ENCODE measurements at places on chromosomes 11 and 22.

DNA sequence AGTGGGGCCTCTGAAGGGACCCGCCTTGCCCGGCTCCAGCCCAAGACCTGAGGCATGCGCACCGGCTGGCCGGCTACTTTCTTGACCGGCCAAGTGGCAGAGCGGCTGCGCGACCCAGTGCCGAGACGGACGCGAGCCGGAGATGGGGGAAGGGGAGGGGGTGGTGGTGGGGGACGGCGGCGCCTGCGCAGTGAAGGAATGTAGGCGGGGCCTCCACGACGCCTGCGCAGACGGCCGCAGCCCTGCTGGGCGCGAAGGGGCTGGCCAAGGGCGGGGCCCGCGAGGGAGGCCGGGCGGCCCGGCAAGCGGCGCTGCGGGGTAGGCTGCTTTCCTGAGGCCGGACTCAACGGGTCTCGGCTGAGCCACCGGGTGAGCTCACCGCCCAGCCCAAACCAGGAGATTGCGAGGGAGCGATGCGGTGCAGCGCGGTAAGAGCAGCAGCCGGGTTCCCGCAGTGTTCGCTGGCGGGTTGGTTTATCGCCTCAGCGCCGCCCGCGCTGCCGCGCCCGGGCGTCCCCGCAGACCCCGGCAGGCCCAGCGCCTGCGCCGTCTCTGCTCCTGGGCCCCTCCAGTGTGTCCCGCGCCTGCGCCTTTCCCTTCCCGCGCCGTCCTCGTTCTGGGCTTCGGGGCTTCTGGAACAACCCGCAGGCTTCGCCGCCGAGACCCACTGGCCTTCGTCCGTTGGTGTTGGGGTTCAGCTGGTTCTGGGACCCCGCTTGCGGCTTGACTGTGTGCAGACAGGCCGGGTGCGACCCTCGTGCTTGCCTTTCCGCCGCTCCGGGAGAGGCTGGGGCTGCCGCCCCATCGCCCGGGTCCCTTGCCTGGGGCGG, at the start of gene SPECC1L:
TSS of gene SPECC1L (plus strand) at position 276 of the 830 bp plus-strand sequence. CDS start 31,401 bp downstream, outside the sequence.
- peak; percentile 35 for DNase-seq

DNA sequence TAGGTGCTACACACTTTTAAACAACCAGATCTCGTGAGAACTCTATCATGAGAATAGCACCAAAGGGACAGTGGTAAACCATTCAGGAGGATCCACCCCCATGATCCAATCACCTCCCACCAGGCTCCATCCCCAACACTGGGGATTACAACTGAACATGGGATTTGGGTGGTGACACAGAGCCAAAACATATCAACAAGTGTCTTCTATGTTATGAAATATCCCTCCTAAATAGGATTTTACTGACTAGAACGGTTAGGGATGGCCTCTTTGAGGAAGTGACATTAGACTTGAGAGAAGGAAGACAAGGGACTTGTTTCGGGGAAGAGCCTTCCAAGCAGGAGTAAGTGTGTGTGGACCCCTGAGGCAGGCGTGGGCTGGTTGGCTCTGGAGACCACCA, 11.9 kb upstream of the MRPL11 start:
- DNase-seq: no peak

DNA sequence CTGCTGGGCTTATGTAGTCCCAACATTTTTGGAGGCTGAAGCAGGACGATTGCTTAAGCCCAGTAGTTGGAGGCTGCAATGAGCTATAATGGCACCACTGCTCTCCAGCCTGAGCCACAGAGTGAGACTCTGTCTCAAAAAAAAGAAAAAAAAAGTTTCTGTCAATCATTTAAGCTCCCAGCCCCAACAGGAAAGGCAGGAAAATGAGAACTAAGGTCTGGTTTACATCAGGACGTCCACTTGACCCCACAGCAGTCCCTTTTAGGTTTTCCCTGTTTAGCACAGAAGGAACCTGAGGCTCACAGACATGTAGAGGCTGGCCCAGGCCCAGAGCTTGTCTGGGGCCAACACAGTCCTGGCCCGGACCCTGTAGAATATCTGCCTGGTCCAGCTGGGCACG, 9.2 kb upstream of the TTLL1 start:
- DNase-seq: no peak

DNA sequence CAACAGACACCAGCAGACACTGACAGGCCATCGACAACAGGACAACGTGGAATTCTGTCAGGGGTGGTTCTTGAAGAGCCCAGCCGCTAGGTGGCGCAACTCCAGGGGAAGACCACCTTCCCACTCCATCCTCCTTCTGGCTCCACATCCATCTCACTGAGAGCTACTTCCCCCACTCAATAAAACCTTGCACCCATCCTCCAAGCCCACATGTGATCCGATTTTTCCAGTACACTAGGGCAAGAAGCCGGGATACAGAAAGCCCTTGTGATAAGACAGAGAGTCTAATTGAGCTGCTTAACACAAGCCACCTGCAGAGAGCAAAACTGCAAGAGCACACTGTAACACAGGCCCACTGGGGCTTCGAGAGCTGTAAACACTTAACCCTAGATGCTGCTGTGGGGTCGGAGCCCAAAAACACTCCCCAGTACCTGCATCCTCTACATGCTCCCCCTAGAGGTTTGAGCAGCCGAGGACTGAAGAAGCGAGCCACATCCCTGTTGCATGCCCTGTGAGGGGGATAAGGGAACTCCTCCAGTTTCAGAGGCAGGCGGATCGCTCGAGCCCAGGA, 11.5 kb upstream of the RAB39A start:
- DNase-seq: no peak

- no peak for DNase-seq
Measured at GRCh38 chr11:36487619-36488018, 22.5 kb downstream of the TRAF6 start.

- DNase-seq: no peak
Measured at GRCh38 chr11:126095745-126096144, 33.1 kb upstream of the CDON start.

GRCh38 chr22:39278040-39278439, 33.3 kb upstream of the PDGFB start:
- DNase-seq: no peak

- DNase-seq: no peak
Measured at GRCh38 chr11:134516529-134516928, 104.5 kb upstream of the B3GAT1 start.

DNA sequence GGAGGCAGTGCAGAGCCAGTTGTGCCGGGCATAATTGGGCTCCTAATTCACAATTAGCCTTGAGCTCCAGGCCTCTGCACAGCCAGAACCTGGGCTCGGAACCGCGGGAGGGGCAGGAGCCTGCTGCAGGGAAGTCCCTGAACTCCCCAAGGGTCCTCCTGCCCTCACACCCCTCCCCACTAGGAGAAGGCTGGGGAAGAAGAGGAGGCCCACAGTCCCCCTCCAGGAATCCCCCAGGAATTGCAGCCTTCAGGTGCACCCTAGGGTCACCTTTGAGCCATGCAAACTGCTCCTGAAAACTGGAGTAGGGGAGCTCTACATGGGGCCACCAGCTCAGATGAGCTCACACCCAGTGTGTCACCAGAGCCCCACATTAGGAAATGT, 93.8 kb upstream of the LMO1 start:
- no peak for DNase-seq

- no peak for DNase-seq
Measured at GRCh38 chr22:18136563-18137320, 13.2 kb upstream of the USP18 start.

DNA sequence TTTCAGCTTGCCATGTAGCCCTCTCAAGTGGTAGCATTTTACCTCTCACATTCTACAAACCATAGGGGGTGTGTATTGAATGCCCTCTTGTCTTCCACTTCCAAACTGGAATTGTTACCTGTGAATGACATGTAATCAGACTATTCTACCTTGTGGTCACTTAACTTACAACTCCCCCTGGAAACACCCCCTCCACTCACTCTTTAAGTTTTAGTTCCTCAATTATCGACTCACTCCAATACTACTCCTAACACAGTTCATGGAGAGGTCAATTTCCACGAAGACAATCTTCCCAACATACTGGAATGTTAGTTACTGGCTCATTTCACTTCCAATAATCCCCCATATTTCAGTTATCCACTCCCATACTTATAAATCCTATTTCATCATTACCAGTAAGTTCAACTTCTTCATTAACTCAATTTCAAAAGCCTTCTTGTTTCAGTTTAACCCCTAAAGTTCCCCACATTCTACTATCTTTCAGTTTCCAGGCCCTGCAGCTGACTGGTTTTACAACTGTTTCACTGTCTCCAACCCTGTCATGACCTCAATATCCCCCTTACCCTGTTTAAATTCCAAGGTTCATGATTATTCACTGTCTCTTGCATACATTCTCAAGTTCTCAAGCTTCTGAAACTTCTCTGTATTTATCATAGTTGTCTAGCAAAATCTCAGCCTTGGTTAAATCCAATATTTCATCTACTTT, 92.5 kb downstream of the C11orf87 start:
- DNase-seq: no peak

DNA sequence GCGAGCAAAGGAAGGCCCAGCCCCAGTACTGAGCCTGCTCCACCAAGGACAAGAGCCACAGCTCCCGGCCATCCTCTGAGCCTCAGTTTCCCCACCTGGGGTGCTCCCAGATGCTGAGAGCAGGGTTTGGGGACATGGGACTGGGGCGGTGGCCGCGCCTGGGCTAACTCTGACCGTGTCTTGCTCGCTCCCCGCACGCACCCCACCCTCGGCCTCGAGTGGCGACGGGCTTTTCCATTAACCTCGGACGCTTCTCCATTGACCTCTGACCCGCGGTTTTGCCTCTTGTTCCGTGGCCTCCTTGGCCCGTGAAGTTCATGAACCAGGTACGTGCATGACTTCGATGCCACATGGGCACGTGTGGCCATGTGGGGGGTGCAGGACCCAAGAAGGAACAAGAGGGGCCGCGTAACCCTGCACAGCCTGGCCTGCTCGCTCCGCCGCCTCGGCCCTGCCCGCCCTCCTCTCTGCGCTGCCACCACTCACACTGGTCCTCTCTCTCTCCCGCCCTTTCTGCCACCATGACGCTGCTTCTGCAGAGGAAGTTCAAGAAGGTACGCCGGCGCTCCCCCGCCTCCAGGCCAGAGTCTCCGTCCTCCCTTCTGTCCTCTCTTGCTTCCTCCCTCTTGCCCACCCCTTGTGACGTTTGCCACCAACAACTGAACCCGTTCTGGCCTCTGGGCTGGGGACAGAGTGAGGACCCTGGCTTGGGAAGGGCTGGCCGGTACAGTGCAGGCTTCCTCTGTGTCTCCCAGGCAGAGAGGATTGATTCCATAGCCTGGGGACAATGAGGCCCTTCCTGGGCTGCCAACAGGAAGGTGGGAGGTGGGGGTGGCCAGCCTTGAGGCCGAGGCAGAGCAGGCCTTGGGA, 6.9 kb downstream of the TNNT3 start:
- no peak for DNase-seq

DNA sequence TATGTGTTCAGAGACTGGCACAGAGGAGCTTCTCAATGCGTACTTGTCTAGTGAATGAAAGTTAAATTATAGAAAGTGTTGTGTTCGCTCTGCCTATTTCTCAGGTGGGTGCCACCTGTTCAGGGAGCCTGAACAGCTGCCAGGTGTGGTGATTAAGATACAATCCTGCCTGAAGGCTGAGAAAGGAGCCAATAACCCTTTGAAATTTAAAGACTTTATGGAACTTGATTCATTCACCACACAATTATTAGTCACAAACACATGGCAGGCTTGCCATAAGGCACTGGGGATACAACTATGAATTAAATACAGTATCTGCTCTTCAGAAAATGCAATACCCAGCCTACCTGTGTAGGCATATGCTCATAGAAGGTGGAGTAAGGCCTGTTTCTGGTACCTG, 92.9 kb upstream of the AMOTL1 start:
- DNase-seq: no peak

DNA sequence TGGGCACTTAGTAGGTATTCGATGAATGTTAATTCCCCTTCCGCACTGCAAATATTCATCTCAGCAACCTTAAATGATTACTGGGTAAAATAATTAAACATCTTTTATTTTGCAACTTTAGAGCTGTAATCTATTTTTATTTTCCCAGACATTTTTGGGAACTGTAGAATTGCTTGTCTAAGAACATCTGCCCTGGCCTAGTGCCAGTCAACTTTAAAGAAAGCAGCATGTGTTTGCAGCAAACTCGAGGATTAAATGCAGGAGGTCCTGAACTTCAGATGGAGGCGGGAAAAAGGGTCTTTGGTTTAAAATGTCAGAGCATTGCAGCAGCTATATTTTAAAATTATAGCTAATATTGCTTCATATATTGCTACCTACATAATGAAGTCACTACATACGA, 190.0 kb downstream of the PGR start:
- DNase-seq: no peak

DNA sequence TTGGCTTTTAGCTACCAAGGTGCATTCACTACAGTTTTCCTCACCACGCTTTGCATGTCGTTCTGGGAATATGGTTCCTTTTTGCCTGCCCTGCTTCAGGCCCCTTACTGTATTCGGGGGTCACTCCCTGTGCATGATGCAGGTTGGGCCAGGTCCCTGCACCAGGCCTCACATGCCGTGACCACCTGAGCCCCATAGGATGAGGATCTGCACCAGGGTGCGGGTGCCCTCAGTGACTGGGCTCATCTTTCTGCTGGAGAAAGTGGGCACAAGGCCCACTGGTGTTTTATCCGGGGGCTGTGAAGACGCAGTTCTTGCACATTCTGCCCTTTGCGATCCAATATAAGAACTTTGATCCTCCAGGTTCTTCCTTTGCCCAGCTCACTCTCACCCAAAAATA, 45.7 kb upstream of the CABP7 start:
- DNase-seq: no peak

GRCh38 chr11:72969894-72970335, 155.7 kb downstream of the ATG16L2 start:
- DNase-seq: no peak

- DNase-seq: no peak
Measured at GRCh38 chr11:31817054-31817620, 6.0 kb upstream of the PAX6 start.

DNA sequence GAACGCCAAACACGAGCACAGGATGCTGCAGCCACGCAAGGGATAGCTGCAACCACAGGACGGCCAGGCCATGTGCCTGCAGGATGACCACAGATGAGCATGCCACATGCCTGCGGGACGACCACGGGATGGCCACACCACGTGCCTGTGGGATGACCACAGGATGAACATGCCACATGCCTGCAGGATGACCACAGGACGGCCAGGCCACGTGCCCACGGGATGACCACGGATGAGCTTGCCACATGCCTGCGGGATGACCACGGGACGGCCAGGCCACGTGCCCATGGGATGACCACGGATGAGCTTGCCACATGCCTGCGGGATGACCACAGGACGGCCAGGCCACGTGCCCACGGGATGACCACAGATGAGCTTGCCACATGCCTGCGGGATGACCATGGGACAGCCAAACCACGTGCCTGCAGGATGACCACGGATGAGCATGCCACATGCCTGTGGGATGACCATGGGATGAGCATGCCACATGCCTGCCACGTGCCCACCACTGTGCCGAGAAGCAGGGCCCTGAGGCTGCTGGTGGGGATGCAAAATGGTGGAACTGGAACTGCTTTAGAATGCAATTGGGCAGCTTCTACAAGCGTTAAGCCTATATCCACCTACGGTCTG, 12.8 kb upstream of the MOB2 start:
- no peak for DNase-seq
